GM12878 (cell line): ENCODE measurements at places on chromosomes 13 and 19. TPM values are rescaled to one million over a fixed set of nuclear protein-coding genes. Genes with fewer than 3 reads are reported as not detected.
A peak's percentile ranks its signal among the peaks of the same experiment; 100 is the strongest.

GRCh38 chr13:102195566-102196462 is 206.0 kb downstream of the FGF14 start:
- DNase-seq = no peak

The COL5A3 gene
- 0.18 and 0.19 TPM in 2 replicates for total RNA-seq

- DNase-seq = no peak
Observed at GRCh38 chr19:18995804-18996241, 37.5 kb downstream of the SUGP2 start.

- DNase-seq = no peak
Observed at GRCh38 chr13:72005455-72005854, 138.5 kb upstream of the DACH1 start.

- DNase-seq = no peak
Observed at GRCh38 chr19:2213799-2214198, 22.3 kb downstream of the PLEKHJ1 start.

GRCh38 chr19:1734321-1734966 is 18.9 kb upstream of the ONECUT3 start:
- no peak for DNase-seq

The CGB3 gene
- total RNA-seq = not detected in 2 replicates

The ZNF358 gene
- 4.9 and 6.3 TPM in 2 replicates for total RNA-seq

GRCh38 chr19:55082020-55082851 is 6.6 kb downstream of the EPS8L1 start:
- no peak for DNase-seq

DNA sequence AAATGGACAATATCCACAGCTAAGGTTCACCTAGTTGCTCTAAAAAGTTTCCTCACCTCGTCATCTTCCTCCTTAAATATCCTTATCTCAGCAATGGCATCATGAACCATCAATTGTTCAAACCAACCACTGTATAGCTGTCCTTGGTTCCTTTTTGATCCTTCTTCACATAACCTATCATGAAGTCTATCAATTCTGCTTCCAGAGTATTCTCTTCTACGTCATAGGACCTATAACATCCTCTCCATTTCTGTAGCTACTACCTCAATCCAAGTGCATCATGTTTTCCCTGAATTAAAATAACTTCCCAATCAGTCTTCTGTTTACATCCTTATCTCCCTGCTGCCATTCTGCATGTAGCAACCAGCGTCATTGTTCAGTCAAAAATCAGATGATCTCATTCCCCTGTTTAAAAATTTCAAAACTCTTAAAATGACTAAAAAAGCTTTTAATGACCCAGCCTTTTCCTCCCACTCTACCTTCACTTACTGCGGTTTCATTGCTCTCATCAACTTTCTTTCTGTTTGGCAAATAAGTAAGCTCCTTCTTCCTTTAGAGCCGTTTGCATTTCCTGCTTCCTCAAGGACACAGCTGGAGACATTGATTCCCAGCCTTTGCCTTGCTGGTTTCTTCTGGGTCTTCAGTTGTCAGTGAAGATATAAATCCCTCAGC is 223.9 kb upstream of the MIR17HG start:
- DNase-seq = no peak

- no peak for DNase-seq
Observed at GRCh38 chr19:13055213-13056051, 47.2 kb downstream of the LYL1 start.

The PDX1 gene
- total RNA-seq = not detected in 2 replicates

The PABPC3 gene
- total RNA-seq = 0.28 and 0.35 TPM in 2 replicates

- DNase-seq = peak; percentile 55
Observed at GRCh38 chr13:25902891-25903341, 148.9 kb downstream of the SHISA2 start.

GRCh38 chr13:71285700-71286099 is 581.3 kb downstream of the DACH1 start:
- no peak for DNase-seq

DNA sequence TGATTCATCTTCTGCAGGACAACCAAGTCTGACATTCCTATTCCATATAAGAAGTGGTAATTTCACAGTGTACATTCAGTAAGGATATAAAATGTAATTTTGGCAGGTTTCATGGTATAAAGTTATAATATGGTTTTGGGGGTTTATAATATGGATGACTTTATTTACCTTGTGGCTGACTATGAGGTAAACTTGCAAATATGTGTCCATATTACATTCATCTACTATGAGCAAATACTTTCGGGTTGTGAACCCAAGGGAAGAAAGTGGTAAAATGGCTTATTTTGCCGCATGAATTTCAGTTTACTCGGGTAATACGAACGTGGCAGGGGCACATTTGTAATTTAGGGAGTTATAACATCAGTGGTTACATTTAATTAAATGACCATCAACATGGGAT is 86.7 kb upstream of the TNFSF11 start:
- no peak for DNase-seq

DNA sequence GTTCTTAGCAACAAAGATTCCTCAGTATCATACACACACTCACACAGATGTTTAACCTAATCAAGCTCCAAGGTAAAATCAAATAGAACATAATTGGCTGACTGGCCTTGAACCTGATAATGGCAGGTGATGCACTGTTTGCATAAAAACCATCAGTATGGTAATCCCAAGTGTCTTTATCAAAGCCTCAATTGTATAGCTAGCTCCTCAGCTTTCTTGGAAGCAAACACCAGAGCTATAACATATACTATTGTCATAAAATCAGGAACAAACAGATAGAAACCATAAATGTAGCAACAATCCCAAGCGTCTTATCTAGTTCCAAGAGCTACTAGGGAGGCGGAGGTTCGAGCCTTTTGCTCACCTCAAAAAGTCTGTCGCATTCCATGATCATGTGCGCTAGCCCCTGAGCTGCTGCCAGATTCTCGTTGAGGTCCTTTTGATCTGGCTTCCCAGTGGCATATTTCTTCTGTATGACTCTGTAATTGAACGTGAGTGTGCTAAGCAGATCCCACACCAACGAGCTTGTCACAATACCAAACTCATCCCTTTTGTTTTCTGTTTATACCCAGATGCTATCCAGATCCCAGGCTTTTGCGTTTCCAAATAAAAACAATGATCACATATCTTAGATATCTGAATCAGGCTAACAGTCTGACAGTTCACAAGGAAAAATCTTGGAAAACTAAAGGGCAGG is 95.3 kb downstream of the KL start:
- DNase-seq = no peak

GRCh38 chr13:107874456-107874855 is 340.9 kb downstream of the LIG4 start:
- DNase-seq = no peak

- DNase-seq = no peak
Observed at GRCh38 chr19:41416194-41416674, 10.9 kb downstream of the B3GNT8 start.

- no peak for DNase-seq
Observed at GRCh38 chr13:98280176-98280510, 103.1 kb upstream of the RNF113B start.

DNA sequence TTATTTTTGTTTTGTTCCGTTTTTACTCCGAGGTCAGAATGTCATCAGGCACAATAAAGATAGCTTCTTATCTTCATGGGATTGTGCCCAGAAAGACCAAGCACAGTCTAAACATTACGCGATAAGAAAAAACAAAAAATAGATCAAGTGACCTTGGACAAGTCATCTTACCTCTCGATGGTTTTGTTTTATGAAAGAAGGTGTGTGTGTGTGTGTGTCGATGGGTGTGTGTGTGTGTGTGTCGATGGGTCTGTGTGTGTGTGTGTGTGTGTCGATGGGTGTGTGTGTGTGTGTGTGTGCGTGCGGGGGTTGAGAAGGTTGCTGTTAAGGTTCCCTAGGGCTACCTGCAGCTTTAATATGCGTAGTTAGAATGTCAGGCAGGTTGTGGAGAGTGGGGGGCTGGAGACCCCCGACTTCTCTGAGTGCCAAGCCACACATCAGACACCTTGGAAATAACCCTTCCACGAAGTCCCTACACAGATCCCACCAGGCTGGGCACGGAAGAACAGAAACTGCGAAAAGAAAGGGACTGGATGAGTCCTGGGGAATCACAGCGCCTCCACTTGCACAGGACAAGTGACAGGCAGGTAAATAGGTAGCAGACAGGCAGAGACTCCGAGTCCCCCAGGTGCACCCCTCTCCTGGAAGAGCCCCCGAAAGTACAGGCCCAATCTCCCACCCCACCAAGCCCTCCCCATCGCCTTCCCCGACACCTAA is 458 bp upstream of the ATP8A2 start:
- DNase-seq = no peak
